Activated CD4-positive, alpha-beta memory T cell treated with anti-CD3 and anti-CD28 coated beads, Interleukin-2, amount 10 ng/mL, durations not matched to agents 7 days and 5 days (primary cell): ENCODE measurements at places on chromosomes 5 and 9. TPM values are rescaled to one million over a fixed set of nuclear protein-coding genes. Genes with fewer than 3 reads are reported as not detected.
A peak's percentile ranks its signal among the peaks of the same experiment; 100 is the strongest.

GRCh38 chr5:43606351-43606750 is 3.4 kb downstream of the NNT start:
- no peaks in the 10 kb centered on the region for H3K27me3 ChIP-seq
- H3K27ac ChIP-seq: no peak overlapping the region
- DNase-seq: no peak
- H3K36me3 ChIP-seq: peaks cover 52% of the 10 kb centered on the region
- H3K4me1 ChIP-seq: peaks cover 41% of the 10 kb centered on the region

PAPPA gene
- not detected for total RNA-seq

GABRA1 gene
- not detected for total RNA-seq

- H3K36me3 ChIP-seq: no peaks in the 10 kb centered on the region
- peaks cover 10% of the 10 kb centered on the region for H3K27me3 ChIP-seq
- no peak for DNase-seq
- no peaks in the 10 kb centered on the region for H3K4me1 ChIP-seq
- no peak overlapping the region for H3K27ac ChIP-seq
These were observed 173.1 kb upstream of the SLC12A2 start for GRCh38 chr5:127910307-127910956.

TAF11L5 gene
- not detected for total RNA-seq

GRCh38 chr5:873328-873727 is 19.3 kb downstream of the BRD9 start:
- no peak overlapping the region for H3K27ac ChIP-seq
- peaks cover 75% of the 10 kb centered on the region for H3K36me3 ChIP-seq
- no peak for DNase-seq
- H3K4me1 ChIP-seq: no peaks in the 10 kb centered on the region
- no peak overlapping the region for H3K4me3 ChIP-seq

FCN2 gene
- total RNA-seq: not detected

- H3K27me3 ChIP-seq: no peaks in the 10 kb centered on the region
- no peaks in the 10 kb centered on the region for H3K36me3 ChIP-seq
- no peak overlapping the region for H3K27ac ChIP-seq
- DNase-seq: no peak
- H3K4me1 ChIP-seq: no peaks in the 10 kb centered on the region
These were observed 126.4 kb downstream of the MAT2B start for GRCh38 chr5:163631856-163632255.

DNA sequence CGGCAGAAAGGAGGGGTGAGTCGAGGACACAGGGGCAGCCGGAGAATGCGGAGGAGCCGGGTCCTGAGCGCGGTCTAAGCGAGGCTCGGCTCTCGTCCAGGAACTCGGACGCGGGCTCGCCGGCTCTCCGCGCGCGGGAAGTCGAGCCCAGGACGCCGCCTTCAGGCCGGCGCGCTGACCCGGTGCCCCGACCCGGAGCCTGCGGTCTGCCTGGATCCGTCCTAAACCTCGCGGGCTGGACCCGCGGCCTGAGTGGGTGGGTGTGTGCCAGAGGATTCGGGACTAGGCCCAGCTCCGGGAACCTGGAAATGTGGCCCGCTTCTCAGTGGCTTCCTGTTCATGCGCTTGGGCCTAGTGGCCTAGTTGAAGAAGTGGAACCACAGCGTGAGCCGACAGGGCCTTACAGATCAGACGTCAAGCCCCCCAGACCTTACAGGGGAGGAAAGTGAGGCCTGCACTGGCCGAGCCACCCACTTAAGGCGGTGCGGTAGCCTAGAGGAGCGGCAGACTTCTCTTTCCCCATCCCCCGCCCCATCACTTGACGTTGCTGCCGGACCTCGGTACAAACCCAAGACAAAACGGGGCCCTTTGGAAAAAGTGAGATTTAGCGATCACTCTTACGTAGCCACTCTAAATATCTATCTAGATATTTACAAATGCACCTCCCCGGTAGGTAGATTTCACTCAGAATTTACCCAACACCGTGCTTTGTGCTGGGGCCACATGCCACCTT is 1.2 kb downstream of the CDKN2B-AS1 start:
- H3K36me3 ChIP-seq: peaks cover 6% of the 10 kb centered on the region
- H3K27ac ChIP-seq: peak overlapping the region; percentile 98
- DNase-seq: peak; percentile 36
- peaks cover 32% of the 10 kb centered on the region for H3K4me1 ChIP-seq

- H3K4me1 ChIP-seq: peaks cover 20% of the 10 kb centered on the region
- no peak overlapping the region for H3K27ac ChIP-seq
- no peak for DNase-seq
- no peaks in the 10 kb centered on the region for H3K36me3 ChIP-seq
- peaks cover 1% of the 10 kb centered on the region for H3K27me3 ChIP-seq
These were observed 36.1 kb upstream of the RANBP6 start for GRCh38 chr9:6051511-6051950.

GRCh38 chr9:82052081-82052480 is 63.5 kb downstream of the SPATA31D1 start:
- no peaks in the 10 kb centered on the region for H3K27me3 ChIP-seq
- no peak for DNase-seq
- no peak overlapping the region for H3K27ac ChIP-seq

- no peak overlapping the region for H3K4me3 ChIP-seq
- no peaks in the 10 kb centered on the region for H3K4me1 ChIP-seq
- DNase-seq: no peak
- no peaks in the 10 kb centered on the region for H3K27me3 ChIP-seq
These were observed 206.0 kb downstream of the NFIB start for GRCh38 chr9:14107977-14108376.

DNA sequence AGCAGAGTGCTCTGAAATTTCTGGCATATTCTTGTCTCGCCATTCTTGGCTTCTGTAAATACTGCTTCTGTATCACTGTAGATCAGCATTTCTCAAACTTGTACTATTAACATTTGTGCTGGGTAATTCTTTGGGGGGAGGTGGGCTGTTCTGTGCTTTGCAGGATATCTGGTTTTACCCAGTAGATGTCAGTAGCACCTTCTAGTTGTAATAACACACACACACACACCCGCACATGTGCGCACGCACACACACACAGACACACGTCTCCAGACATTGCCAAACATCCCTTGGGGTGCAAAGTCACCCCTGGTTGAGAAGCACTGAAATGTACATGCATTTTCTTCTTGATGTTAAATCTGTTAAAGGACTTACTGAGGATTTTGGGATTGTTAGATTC is 304.1 kb downstream of the MAT2B start:
- no peak overlapping the region for H3K27ac ChIP-seq
- H3K27me3 ChIP-seq: no peaks in the 10 kb centered on the region
- no peak overlapping the region for H3K4me3 ChIP-seq
- H3K36me3 ChIP-seq: no peaks in the 10 kb centered on the region

DNA sequence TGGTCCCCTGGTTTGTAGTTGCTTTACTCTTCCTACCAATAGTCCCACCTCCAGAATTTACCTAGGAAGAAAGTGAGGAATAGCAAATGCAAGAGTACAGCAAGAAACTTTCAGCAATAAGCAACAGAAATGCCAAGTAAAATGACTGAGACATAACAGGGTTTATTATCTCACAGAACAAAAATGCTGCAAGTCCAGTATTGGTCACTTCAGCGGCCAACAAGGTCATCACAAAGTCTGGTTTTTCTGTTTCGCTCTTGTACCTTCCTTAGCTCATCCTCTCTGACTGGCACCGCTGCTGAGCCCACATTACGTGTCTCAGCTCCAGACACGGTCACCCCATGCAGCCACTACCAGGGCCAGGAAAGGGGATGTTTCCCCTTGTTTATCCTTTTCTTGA is 82.7 kb downstream of the RFK start:
- H3K36me3 ChIP-seq: no peaks in the 10 kb centered on the region
- DNase-seq: no peak
- no peaks in the 10 kb centered on the region for H3K4me1 ChIP-seq
- peaks cover 11% of the 10 kb centered on the region for H3K27me3 ChIP-seq
- no peak overlapping the region for H3K27ac ChIP-seq

- H3K27me3 ChIP-seq: no peaks in the 10 kb centered on the region
- no peak for DNase-seq
These were observed 31.4 kb downstream of the AHRR start for GRCh38 chr5:352639-353611.
